ENCODE measurements at places on chromosomes 12 and 14. TPM values are rescaled to one million over a fixed set of nuclear protein-coding genes. Genes with fewer than 3 reads are reported as not detected.

Gene SVOP
- 2.2 TPM for total RNA-seq

Gene C14orf132
- total RNA-seq, result 15.2 TPM

Gene KRT72
- total RNA-seq, result 1.2 TPM

Gene RPS29
- 4,421 TPM for total RNA-seq

Gene SERPINA10
- total RNA-seq, result 1.2 TPM

Data from umbilical cord (tissue), 2 donors.